ENCODE measurements at places on chromosomes 4 and X.

DNA sequence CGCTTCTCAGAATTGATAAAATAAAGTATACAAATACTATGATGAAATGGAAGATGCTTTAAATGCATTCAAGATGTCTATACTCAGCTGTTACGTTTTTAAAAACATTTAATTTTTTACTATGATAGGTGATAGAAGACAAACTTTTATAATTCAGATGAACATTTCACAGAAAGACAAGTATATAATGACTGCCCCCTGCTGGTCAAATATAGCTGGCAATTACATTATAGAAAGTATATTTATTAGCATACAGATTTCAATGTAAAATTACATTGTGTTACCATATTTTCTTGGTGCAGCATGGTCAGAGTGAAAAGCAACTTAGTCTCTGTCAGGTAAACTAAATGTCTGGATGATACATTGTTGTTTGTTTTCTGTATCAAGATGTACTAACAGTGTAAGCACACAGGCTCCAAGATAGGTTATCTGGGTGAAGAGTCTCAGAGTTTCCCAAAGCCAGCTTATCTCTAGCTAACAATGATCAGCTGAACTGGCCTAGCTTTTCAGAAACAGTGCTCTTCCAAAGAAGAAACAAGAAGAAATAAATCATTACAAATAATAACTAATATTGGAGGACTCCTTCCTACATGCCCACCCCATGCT, 54.1 kb downstream of the SRPX start:
- no peak for ATAC-seq

- no peak for ATAC-seq
Observed at GRCh38 chrX:119181491-119181890, 53.9 kb upstream of the KIAA1210 start.

- no peak for ATAC-seq
Observed at GRCh38 chrX:821327-822107, 190.9 kb downstream of the SHOX start.

DNA sequence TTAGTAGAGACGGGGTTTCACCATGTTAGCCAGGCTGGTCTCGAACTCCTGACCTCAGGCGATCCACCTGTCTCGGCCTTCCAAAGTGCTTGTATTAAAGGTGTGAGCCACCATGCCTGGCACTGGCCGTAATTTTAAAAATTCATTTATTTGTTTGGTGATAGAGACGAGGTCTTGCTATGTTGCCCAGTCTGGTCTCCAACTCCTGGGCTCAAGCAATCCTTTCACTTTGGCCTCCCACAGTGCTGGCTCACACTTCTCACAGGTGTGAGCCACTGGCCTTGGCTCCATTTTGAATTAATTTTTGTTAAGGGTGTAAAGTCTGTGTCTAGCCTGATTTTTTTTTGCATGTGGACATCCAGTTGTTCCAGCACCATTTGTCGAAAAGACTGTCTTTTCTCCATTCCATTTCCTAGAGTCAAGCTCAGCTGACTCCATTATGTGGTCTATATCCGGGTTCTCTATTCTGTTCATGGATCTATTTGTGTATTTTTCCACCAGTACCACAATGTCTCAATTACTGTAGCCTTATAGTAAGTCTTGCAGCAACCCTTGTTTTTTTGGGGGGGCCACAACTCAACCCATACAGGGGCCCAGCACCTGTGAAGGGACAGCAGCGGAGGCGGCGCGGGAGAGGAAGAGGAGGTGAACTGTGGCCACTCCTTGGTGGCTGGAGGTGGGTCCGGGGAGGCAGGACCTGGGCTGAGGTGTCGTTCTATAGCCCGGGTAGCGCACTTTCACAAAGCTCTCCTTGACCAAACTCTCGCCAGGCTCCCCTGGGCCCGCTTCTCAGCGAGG, 1.5 kb upstream of the NSD2 start:
- ATAC-seq: peak; percentile 0

DNA sequence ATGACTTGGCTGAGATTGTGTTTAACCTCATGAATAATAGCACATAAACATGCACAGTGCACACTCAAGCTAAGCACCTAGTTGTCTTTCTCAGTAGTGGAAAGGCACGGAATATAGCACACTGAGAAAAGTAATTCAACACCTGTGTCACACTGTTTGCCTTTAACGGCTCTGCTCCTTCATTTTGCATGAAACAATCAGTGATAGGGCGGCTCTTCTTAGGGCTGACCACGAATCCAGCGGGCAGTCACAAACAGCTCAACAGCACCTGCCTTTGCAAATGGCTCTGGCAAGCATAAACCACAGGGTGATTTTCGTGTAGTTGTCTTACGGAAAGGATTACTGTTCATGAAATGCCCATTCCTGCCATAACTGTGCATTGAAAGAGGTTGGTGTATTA, 954.0 kb upstream of the TENM3 start:
- ATAC-seq: no peak

DNA sequence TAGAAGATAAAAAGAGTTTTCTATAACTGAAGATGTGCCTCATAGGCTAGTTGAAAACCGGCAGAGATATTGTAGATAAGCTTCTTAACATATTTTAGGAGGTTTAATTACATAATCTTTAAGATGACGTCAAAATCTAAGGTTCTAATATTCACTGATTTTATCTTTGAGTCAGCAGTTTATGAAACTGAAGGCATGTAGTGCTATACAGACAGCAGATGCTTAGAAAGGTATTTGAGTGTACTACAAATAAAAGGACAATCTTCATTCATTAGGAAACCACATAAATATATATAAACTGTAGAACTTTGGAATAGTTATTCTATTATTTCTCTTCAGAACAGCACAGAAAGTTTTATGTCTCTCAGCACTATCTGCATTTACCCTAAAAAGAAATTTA, 504.8 kb downstream of the IL15 start:
- ATAC-seq: no peak

GRCh38 chr4:55242506-55242905, 103.5 kb upstream of the SRD5A3 start:
- ATAC-seq: no peak

- ATAC-seq: no peak
Observed at GRCh38 chr4:76754439-76754838, 143.5 kb downstream of the SOWAHB start.

DNA sequence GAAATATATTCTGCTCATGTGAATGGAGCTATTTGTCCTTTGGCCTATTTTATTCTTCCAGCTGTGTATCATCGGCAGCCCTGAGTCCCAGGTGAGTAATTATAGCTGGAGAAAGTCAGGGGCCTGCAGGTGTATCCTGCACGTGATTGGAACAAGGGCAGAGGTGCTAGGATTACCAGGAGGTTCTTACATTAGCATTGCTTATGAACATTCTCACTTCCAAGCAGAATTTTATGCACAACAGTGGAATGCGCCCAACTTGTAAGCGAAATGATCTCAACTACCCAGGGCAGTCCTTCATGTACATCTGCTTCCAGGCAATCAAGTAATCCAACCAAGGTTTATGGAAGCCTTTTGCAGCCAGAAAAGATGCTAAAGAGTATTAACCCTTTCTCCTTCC, 68.9 kb upstream of the NRK start:
- ATAC-seq: no peak

DNA sequence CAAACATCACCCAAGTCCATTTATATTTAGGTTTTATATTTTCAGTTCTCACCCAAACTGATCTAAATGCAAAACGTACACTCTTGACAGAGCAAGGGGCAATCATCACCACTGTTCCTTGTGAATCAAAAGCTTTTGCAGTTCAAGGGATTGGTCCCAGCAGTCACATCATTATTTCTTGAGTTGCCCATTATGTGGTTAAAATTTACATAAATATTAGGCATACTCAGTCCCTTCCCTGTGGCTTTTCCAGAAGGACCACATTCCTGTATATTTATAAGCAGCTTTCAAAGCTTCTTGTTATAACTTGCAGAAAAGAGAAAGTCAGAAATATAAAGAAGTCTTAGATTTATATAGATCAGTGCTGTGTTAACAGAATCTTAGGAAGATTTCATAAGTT, 224.4 kb downstream of the CLCN4 start:
- ATAC-seq: no peak

GRCh38 chr4:11011249-11011648, 326.7 kb upstream of the CLNK start:
- no peak for ATAC-seq

- peak; percentile 58 for ATAC-seq
Observed at GRCh38 chrX:12978205-12979025, 3.5 kb downstream of the TMSB4X start.

DNA sequence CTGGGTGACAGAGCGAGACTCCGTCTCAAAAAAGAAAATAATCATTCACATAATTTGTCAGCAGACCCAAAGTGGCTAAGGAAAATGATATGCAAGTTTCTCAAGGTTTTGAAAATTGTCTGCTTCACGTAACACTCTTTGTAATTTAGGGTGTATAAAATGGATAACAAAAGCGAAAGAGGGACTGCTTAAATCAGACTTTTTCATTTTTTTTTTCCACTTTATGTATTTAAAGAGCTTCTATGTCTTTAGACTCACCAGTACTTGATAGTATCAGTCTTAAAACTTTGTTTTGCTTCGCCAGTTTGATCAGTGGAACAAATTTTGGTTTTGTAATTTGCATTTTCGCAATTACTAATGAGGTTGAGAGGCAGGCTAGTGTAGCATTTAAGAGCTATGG, 34.6 kb downstream of the USP9X start:
- peak; percentile 31 for ATAC-seq

- no peak for ATAC-seq
Observed at GRCh38 chrX:1442724-1443367, 9.9 kb downstream of the ASMTL start.

- no peak for ATAC-seq
Observed at GRCh38 chrX:40469316-40469715, 111.5 kb upstream of the ATP6AP2 start.

DNA sequence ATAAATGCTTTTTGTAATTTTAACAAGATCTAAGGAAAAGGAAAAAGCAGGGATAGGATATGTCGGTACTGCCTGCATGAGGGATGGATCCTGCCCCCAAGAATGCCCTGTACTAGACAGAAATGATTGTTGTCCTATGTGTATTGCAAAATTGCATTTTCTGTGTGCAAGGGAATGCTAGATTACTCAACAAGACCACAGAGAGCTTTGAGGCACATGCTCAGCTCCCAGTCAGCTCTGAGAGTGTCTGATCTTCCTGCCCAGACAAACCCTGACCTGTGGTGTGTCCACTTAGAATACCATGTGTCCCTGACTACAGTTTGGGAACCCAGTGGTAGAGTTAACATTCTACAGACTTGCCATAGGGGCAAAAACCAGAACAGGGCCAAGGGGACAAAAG, 129.2 kb upstream of the PAK3 start:
- no peak for ATAC-seq

DNA sequence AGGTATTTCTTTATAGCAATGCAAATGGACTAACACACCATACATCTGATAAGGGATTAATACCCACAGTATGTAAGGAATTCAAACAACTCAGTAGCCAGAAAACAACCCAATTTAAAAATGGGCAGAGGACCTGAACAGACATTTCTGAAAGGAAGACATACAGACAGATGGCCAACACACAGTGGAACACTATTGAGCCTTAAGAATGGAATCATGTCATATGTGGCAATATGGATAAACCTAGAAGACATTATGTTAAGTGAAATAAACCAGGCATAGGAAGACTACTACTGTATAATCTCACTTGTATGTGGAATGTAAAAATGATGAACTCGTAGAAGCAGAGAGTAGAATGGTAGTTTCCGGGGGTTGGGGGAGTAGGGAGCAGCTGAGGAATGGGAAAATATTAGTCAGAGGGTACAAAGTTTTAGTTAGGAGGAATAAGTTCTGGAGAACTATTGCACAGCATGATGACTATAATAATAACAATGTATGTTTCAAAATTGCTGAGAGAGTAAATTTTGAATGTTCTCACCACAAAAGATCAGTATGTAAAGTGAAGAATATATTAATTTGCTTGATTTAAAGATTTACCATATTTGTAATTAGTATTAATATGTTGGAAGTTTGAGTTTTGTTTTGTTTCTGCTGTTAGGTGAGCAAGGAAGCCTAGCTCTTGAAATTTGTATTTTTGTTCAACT, 25.2 kb downstream of the WDR44 start:
- ATAC-seq: no peak

GRCh38 chr4:161760008-161760407, 403.8 kb downstream of the FSTL5 start:
- ATAC-seq: no peak

DNA sequence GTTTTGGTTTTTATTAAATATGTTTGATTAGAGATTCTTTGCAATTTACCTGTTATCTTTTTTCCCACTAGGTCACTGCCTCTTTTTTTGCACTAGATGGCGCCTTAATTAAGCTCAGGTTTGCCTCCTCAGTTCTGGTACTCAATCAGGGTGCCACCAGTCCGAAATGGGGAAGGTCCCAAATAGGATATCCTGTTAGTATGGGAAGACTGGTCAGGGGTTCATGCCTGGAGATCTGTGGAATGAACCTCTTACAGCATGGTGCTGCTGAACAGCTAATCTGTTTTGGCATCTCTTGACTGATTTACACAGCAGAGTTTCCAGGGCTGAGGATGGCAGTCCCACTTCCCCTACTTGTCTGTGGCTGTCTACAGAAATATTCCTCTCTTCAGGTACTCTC, 24.2 kb upstream of the VSIG1 start:
- ATAC-seq: no peak

- ATAC-seq: no peak
Observed at GRCh38 chrX:57587607-57588006, 4.2 kb upstream of the ZXDB start.

DNA sequence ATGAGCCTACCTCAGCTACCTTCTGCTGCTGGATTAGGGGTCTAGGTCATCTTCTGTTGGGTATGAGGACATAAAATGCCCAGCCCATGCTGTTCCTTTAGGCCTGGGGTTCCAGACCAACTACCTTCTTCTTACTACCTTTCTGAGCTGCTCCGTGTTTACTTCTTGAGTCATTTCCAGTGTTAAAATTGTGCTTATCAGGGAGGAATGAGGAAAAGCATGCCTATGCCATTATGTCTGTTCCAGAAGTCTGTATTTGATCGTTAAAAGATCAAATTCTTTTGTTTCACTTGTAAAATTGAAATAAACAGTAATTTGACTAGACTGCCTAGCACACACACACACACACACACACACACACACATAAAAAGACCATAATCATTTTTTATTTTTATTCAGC, 1912.7 kb upstream of the TENM3 start:
- no peak for ATAC-seq

GRCh38 chr4:177128306-177128705, 181.4 kb upstream of the NEIL3 start:
- no peak for ATAC-seq

GRCh38 chr4:77821775-77822174, 2.6 kb upstream of the CNOT6L start:
- peak; percentile 8 for ATAC-seq

DNA sequence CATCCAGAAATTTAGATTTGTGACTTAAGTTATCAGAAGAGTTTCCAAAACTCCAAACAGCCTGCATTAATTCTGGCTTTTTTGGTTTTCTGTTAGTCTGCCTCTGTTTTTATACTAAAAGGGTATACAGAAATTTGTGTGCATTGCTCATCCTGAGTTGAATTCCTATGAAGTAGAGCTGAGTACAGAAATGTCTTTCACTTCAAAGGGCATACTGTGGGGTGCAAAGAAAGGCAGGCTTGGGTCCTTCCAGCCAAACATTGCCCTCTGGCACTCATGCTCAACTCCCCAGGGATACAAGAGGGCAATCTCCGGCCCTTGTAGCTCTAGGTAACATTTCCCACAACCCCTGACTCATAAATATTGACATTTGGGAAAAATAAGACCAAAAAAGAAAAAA, 27.6 kb upstream of the TMEM184C start:
- no peak for ATAC-seq
